ENCODE measurements at places on chromosomes 2 and 18.

GRCh38 chr2:232897598-232898408 lies 27.7 kb downstream of the SNORC start:
- DNase-seq = no peak

- DNase-seq = no peak
These were observed 66.8 kb downstream of the COA5 start for GRCh38 chr2:98541489-98541888.

- no peak for DNase-seq
These were observed 173.9 kb upstream of the ARL4C start for GRCh38 chr2:234670806-234671205.

GRCh38 chr2:86038291-86039081 lies 67.2 kb downstream of the POLR1A start:
- no peak for DNase-seq

DNA sequence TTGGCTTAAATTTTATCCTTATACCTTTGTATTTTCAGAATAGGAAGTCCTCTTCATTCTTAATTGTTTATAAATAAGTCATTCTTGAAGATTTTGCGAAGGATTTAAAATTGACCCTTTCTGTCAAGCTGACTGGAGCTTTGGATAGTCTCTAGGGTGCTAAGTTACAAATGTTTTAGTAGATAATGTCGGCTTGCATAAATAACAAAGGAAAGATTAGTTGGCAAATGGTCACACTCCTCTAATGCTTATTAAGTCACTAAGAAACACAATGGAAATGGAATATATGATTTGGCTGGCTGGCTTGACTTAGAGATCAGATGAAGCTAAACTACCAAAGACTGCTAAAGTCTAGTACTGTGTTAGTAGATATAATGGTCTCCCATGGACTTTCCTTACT lies 40.6 kb downstream of the UBXN4 start:
- DNase-seq = no peak

DNA sequence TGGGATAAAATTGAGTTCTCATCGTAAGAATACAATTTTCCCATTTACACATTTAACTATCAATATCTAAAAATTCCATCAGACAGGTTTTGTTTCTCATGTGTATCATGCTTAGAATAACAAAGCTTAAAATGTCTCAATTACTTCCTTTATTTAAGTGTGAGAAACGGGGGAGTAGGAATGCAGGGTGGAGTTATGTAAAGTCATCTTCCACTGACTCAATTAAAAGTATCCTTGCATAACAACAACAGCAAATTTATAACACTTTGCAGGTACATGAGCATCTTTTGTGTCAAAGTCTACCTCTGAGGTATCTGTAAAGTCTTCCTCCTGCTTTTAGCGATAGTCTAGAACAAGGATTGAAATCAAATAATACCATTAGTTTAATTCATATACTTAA lies 327.1 kb downstream of the EPHA4 start:
- no peak for DNase-seq

Measured in GOT3 (cell line).